ENCODE measurements at places on chromosomes 5 and 9.

DNA sequence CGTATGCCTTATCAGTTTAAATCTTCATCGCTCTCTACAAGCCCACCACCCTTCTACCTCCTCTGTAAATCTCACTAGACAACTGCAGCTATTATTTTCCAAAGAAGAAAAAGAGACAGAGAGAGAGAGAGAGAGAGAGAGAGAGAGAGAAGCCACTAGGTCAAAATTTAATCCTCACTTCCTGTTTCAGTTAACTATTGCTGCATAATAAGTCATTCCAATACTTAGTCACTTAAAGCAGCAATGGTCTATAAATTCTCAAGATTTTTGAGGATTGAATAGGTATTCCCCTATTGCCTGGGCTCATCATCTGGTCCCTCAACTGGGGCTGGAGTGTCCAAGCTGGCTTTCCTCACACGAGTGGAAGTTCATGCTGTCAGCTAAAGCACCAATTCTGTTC is 68.8 kb downstream of the ITGA1 start:
- peak; percentile 73 for DNase-seq

GRCh38 chr5:143057580-143057999 is 287.4 kb downstream of the ARHGAP26 start:
- peak; percentile 33 for DNase-seq

DNA sequence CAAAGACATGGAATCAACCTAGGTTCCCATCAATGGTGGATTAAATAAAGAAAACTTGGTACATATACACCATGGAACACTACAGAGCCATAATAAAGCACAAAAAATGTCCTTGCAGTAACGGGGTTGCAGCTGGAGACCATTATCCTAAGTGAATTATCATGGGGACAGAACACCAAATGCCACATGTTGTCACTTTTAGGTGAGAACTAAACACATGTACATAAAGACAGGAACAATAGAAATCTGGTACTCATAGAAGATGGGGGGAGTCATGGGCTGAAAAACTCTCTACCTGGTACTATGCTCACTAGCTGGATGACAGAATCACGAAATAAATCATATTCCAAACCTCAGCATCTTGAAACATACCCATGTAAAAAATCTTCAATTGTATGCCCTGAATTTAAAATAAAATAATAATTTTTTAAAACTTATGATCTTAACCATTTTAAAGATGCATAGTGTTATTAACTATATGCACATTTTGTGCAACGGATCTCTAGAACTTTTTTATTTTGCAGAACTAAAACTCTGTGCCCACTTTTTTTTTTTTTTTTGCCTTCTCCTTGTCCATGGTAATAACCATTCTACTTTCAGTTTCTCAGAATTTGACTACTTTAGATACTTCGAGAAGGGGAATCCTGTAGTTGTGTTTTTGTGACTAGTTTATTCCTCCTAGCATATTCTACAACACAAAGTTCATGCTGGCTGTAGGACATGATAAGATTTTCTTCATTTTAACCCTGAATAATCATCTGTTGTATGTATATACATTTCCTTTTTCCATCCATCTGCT is 1081.6 kb upstream of the ACO1 start:
- no peak for DNase-seq

DNA sequence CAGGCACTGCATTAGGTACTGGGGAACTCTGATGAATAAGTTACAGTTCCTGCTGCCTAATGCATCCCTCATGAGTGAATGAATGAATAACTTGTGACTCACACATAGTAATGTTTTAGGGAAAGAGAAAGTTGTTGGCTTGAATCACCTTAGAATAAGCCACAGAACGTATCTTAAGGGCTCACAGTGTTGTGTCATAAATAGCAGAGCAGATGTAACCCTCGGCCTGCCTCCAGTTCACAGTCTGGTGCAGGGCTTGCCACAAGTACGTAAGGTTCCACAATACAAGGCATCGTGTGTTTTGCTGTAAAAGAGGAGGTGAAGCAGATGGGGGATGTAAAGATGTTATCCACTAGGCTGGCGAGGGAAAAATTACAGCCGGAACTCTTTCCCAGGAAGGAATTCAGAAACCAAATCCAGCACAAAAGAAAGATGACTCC is 218.7 kb downstream of the TRPM3 start:
- DNase-seq = peak; percentile 92

GRCh38 chr5:143201589-143201988 is 201.9 kb downstream of the NR3C1 start:
- no peak for DNase-seq

DNA sequence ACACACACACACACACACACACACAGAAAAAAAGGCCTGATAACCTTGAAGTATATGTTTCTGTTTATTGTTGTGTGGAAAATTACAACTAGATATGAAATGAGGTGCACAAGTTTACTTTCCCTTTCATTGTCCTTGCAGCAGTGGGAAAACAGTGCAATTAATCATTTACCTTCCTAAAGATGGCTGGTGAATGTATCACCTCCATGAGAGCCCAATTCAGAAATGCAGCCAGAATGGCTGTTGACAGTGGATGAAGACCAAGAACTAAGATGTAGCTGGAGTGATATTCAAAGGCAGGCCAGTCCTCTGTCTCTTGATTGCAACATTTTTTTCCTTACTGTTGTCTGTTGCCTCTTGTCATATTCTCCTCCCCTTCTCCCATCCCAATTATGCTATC is 49.6 kb upstream of the EIF4EBP3 start:
- DNase-seq = no peak

DNA sequence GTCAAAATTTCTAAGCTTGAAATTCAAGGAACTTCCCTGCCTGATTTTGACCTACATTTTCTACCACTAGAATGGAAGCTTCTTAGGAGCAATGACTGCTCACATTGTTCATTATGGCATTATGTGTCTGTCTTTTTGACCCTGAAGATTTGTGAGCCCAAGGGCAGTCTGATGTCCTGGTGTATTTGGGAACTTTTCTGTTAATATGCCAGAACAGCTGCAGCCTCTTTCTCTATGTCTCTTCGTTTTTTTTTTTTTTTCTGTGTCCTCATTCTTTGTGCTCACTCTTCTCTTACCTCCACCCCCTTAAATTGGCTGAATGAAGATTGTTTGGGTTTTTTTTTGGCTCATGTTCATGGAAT is 34.8 kb upstream of the TMC1 start:
- DNase-seq = no peak

DNA sequence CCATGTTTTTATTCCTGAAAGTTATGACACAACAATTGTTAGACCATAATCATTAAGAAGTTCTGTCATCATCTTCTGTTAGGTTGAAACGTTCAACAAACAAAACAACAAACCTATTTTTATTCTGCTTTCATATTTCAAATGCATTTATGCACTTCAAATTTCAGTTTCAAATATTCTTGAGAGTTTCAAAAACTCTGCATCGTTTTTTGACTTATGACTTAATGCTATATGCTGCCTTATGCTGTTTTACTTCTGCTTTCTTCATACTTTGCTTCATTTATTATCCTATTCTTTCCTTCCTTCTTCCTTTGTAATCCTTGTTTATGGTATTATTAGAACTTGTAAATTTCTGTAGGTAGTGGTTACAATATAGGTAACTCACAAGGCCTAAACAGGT is 95.0 kb downstream of the PCSK1 start:
- no peak for DNase-seq

Data from fibroblast of skin of scalp (primary cell).